ENCODE measurements at places on chromosomes 2 and 18.
A peak's percentile ranks its signal among the peaks of the same experiment; 100 is the strongest.

- no peak overlapping the region for H3K27ac ChIP-seq
- H3K27me3 ChIP-seq, result no peaks in the 10 kb centered on the region
- no peak for DNase-seq
- H3K36me3 ChIP-seq, result no peaks in the 10 kb centered on the region
These were observed 605.2 kb upstream of the ID2 start for GRCh38 chr2:8076448-8077342.

GRCh38 chr2:217900010-217900779 is 102.6 kb downstream of the TNS1 start:
- no peak for DNase-seq
- no peaks in the 10 kb centered on the region for H3K27me3 ChIP-seq
- H3K4me3 ChIP-seq, result no peak overlapping the region
- H3K27ac ChIP-seq, result peak overlapping the region; percentile 92
- H3K36me3 ChIP-seq, result peaks cover 27% of the 10 kb centered on the region

DNA sequence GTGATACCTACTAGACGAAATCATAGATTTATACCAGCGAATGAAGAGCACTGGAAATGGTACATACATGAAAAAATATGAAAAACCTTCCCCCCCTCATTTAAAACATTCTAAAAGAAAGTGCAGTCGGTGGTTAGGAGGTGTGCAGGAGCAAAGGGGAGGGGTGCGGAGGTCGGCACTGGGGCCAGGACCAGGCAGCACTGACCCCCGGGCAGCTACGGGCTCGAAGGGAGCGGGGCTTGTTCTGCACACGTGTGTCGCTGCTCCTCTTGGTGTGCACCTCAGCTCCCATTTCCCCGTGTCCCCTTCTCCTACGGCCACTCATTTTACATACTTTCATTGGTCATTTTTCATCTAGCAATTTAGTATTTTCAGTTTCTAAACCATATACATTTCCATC is 89.0 kb downstream of the LAMA1 start:
- DNase-seq, result no peak
- H3K36me3 ChIP-seq, result no peaks in the 10 kb centered on the region
- no peaks in the 10 kb centered on the region for H3K4me1 ChIP-seq
- H3K4me3 ChIP-seq, result no peak overlapping the region

- H3K27me3 ChIP-seq, result peaks cover 5% of the 10 kb centered on the region
- DNase-seq, result peak; percentile 70
- H3K4me3 ChIP-seq, result no peak overlapping the region
- peak overlapping the region; percentile 21 for H3K27ac ChIP-seq
- no peaks in the 10 kb centered on the region for H3K36me3 ChIP-seq
These were observed 3.2 kb downstream of the CABLES1 start for GRCh38 chr18:23138471-23138870.

GRCh38 chr18:21686282-21687105 is 18.1 kb downstream of the ABHD3 start:
- peaks cover 20% of the 10 kb centered on the region for H3K4me1 ChIP-seq
- H3K27ac ChIP-seq, result peak overlapping the region; percentile 79
- peak; percentile 41 for DNase-seq
- peaks cover 13% of the 10 kb centered on the region for H3K36me3 ChIP-seq
